ENCODE measurements at places on chromosomes 16 and 17. TPM values are rescaled to one million over a fixed set of nuclear protein-coding genes. Genes with fewer than 3 reads are reported as not detected.
A peak's percentile ranks its signal among the peaks of the same experiment; 100 is the strongest.

PRSS22 gene
- not detected for total RNA-seq

CNTROB gene
- total RNA-seq, result 13.7 TPM

GHDC gene
- total RNA-seq, result 94.3 TPM

MYH10 gene
- 378 TPM for total RNA-seq

TAT gene
- total RNA-seq, result 6.7 TPM

CCL13 gene
- total RNA-seq, result not detected

MLYCD gene
- total RNA-seq, result 13.4 TPM

RARA gene
- 77.3 TPM for total RNA-seq

ZFP90 gene
- total RNA-seq, result 11.8 TPM

ANKRD13B gene
- total RNA-seq, result 16.7 TPM

MT1F gene
- 9.8 TPM for total RNA-seq

GPR179 gene
- total RNA-seq, result not detected

DNA sequence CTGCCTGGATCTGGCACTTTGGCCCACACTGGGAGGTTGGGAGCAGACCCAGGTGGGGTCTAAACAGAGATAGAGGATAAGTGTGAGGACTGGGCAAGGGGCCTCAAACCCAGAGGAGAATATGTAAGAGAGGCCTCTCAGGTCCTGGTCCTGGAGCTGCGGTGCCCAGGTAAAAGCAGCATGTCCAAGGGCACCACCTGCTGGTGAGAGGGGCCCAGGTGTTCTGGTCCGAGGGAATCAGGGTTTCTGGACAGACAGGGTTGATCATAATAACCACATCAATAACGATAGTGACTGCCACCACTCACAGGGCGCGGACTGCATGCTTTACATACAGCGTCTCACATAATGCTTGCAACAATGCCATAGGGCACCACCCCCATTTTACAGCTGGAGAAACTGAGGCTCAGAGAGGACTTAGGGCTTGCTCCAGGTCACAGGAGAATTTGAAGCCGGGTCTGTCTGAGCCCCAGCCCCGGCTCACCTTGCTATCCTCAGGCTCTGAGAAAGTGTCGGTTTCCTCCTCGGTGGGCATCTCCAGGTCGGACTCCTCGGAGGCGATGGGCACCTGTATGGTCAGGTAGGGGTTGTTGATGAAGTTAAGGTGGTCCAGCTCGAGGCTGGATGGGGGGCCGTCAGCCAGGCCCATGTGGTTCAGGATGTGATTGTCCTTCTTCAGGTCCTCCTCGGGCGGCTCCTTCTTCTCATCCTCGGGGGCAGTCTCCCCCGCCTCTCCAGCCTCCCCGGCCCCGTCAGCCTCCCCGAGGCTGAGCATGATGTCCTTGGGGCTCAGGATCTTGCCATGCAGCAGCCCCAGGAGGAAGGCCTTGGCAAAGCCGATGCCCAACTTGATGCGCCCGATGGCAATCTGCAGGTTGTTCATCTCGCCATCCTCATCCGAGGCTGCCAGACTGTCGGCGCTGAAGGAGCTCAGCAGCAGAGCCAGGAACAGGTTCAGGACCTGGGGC is 19.1 kb upstream of the CD79B start:
- no peak overlapping the region for H3K4me3 ChIP-seq
- DNase-seq, result no peak
- no peak overlapping the region for H3K27ac ChIP-seq
- no peaks in the 10 kb centered on the region for H3K36me3 ChIP-seq
- H3K27me3 ChIP-seq, result no peaks in the 10 kb centered on the region
- H3K4me1 ChIP-seq, result no peaks in the 10 kb centered on the region

- no peak for DNase-seq
- peaks cover 22% of the 10 kb centered on the region for H3K4me1 ChIP-seq
- H3K4me3 ChIP-seq, result no peak overlapping the region
- H3K27ac ChIP-seq, result no peak overlapping the region
These were observed 3.3 kb upstream of the ZC3H7A start for GRCh38 chr16:11800382-11800718.

DNA sequence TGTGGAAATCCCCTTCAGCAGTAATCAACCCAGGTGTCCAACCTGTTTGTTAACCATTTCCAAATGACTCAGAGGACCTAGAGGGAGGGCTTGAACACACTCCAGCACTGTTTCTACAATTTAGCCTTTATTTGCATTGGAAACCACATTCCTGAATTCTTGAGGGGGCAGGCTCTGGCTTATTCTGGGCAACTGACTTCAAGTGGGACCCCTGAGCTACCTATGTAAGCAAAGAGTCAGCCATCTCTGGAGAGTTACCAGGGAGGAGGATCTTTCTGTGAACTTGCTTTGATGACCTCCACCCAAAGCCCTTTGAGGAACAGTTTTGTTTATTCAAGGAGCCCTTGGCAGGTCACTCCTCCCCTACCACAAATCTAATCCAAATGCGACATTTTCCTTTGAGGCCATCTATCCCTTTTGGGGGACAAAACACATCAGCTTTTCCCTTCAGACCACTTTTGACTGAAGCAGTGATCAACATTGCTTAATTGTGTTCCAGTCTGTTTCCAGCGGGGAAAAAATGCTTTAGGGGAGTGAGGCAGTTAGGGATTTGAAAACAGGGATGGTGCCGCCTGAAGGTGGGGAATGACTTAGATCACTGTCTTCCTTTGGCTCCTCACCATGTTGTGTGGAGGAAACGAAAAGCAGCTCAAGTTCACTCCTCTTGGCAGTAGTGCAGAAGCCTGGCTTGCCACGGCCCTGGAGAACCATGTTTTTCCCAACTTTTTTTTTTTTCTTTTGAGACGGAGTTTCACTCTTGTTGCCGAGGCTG is 46.2 kb downstream of the TUBD1 start:
- no peaks in the 10 kb centered on the region for H3K36me3 ChIP-seq
- H3K27me3 ChIP-seq, result no peaks in the 10 kb centered on the region
- DNase-seq, result no peak
- peak overlapping the region; percentile 66 for H3K27ac ChIP-seq

- H3K4me3 ChIP-seq, result no peak overlapping the region
- no peak overlapping the region for H3K27ac ChIP-seq
- no peaks in the 10 kb centered on the region for H3K4me1 ChIP-seq
These were observed 53.0 kb downstream of the ATP2C2 start for GRCh38 chr16:84421081-84421937.

DNA sequence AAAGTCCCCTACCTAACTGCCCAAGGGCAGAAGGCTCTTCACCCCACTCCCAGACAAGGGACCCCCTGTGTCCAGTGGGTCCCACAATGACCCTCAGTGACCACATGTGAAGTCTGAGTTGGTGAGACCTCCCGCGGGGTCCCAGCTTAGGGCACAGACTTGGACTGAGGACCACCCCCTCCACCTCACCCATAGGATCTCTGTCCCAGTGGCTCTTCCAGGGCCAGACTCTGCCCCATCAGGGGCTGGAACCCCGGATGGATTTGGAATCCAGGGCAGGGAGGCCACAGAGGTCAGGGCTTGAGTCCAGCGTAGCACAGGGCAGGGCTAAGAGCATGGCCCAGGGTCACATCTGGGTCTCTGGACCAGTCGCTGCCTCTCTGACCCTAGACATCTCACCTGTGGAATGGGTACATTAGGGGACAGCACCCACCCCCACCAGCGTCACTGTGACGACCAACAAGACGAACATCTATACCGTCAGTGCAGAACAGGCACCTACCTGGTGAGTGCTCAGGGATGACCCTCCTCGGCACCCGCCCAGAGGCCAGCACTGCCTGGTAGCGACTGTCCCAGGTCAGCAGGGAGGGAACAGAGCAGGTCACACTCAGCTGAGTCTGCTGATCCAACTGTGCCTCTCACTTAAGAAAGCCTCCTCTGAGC is 37.7 kb downstream of the TNFRSF13B start:
- no peak for DNase-seq
- H3K27ac ChIP-seq, result no peak overlapping the region
- no peak overlapping the region for H3K4me3 ChIP-seq
- H3K27me3 ChIP-seq, result no peaks in the 10 kb centered on the region

GRCh38 chr16:86374603-86375130 is 135.7 kb upstream of the FOXF1 start:
- DNase-seq, result no peak
- no peaks in the 10 kb centered on the region for H3K27me3 ChIP-seq
- no peaks in the 10 kb centered on the region for H3K4me1 ChIP-seq
- no peak overlapping the region for H3K4me3 ChIP-seq

GRCh38 chr17:62713086-62713881 is 85.8 kb downstream of the MRC2 start:
- no peak overlapping the region for H3K27ac ChIP-seq
- no peak overlapping the region for H3K4me3 ChIP-seq
- no peaks in the 10 kb centered on the region for H3K4me1 ChIP-seq
- DNase-seq, result no peak
- H3K27me3 ChIP-seq, result no peaks in the 10 kb centered on the region
- no peaks in the 10 kb centered on the region for H3K36me3 ChIP-seq

DNA sequence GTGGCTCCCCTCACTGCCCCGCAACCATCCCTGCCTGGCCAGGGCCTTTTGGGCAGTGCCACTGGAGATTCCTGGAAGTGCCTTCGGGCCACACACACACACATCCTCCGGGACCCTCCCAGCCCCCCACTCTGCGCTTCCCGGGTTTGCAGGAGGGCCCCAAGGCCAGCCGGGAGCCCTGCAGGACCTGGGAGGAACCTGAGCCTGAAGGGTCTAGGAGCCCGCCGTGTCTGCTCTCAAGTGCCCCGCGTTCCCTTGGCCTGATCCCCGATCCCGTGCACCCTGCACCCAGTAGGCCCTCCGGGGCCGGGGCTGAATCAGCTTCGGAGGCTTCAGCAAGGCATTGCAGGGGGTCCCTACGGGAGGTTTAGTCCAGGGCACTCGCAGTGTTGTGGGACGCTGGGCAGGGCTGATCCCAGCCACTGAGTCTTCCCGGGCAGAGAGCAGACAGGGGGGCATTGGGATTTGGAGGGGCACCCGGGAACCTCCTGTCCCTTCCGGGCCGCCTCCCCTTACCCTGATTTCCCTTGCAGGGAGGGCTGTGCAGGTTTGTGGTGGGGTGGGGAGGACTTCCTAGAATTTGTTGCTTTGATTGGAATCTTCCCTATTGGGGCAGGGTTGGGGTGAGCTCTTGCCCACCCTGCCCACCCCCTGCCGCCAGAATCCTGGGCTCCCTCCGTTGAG is 36.9 kb downstream of the TMEM235 start:
- H3K36me3 ChIP-seq, result no peaks in the 10 kb centered on the region
- no peaks in the 10 kb centered on the region for H3K4me1 ChIP-seq
- H3K27ac ChIP-seq, result no peak overlapping the region
- peaks cover 5% of the 10 kb centered on the region for H3K27me3 ChIP-seq
- no peak for DNase-seq
- H3K4me3 ChIP-seq, result no peak overlapping the region

DNA sequence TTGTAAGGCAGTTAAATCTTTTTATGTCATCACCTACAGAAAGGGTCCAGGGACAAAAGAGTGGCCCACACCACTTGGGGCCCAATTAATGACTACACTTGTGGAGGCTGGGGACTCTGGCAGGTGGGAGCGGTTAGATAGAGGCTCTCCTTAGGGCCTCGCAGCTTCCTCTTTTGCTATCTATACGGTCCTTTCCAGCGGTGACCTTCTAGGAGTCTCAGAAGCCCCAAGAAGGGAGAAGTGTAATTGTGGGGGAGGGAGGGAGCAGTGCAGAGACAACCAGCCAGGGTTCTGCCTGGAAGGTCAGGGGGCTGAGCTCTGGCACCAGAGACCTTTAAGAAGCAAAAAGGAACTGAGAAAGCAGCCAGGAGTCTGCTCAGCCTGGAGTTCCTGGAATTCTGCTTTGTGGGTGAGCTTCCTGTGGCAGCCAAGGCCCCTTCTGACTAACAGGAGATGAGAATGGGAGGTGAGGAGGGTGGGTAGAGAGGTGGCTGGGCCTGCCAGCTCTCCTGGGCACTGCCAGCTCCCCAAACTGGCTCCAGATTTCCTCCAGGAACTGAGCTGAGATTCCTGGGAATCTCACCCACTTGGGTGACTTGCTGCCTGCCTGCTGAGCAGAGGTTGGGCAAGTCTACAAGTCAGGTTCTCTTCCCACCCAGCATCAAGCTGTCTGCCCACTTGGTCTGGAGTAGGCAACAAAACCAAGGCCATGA is 16.3 kb upstream of the MAP3K14 start:
- no peaks in the 10 kb centered on the region for H3K36me3 ChIP-seq
- H3K27ac ChIP-seq, result no peak overlapping the region
- peak; percentile 56 for DNase-seq
- H3K4me3 ChIP-seq, result no peak overlapping the region

- no peaks in the 10 kb centered on the region for H3K36me3 ChIP-seq
- no peaks in the 10 kb centered on the region for H3K27me3 ChIP-seq
- H3K4me3 ChIP-seq, result no peak overlapping the region
- no peak overlapping the region for H3K27ac ChIP-seq
- no peak for DNase-seq
These were observed 4.0 kb downstream of the FBXO39 start for GRCh38 chr17:6780001-6780400.

DNA sequence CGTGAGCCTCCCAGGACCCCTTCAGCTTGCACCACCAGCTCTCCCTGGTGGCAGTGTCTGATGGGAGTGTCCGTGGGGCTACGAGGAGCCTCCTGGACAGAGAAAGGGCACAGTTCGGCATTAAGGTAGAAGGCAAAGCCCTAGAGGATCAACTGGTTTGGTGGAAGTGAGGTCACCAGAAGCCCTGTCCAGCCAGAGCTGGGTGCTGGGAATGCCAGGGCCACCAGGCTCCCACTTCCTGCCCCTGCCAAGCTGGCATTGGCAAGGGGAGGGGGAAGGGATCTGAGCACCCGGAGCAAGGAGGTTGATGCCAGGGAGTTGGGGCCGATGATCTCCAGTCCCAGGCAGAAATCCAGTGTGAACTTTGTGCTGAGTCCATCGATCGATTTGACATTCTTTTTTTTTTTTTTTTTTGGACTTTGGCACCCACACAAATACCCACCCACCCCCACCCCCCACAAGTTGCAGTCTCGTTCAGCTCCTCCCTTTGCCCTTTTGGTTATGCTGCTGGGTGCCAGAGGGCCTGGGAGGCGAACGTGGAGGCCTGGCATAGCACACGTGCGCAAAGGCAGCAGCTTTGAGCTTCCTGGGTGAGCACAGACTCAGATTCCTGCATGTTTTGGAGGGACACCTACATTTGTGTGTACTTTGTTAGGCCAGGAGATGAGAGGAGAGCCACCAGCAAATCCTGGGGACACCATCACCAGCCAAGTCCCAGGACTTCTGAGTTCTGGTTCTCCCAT is 2.1 kb downstream of the NHERF1 start:
- H3K4me1 ChIP-seq, result peaks cover 4% of the 10 kb centered on the region
- peak overlapping the region; percentile 85 for H3K27ac ChIP-seq

GRCh38 chr17:80024206-80024972 is 11.3 kb downstream of the TBC1D16 start:
- no peak overlapping the region for H3K27ac ChIP-seq
- H3K4me3 ChIP-seq, result peak overlapping the region; percentile 20
- no peaks in the 10 kb centered on the region for H3K36me3 ChIP-seq
- no peaks in the 10 kb centered on the region for H3K27me3 ChIP-seq
- H3K4me1 ChIP-seq, result peaks cover 7% of the 10 kb centered on the region

DNA sequence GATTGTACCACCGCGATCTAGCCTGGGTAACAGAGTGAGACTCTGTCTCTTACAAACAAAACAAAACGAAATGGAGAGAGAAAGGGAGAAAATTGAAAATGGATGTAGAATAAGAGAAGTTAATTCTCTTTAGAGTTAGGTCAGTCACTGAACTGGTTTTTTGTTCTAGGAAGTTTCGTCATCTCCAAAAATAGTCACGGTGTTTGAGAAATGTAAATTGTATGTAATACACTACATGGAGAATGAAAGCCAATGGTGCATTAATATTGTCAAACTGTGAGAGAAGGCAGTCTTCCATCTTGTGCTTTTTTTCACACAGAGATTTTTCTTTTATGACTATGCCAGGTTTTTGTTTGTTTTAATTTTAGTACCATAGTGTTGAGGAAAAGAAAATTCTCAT is 145.9 kb downstream of the BCAS3 start:
- H3K4me3 ChIP-seq, result no peak overlapping the region
- no peaks in the 10 kb centered on the region for H3K27me3 ChIP-seq
- no peaks in the 10 kb centered on the region for H3K36me3 ChIP-seq

- H3K27ac ChIP-seq, result no peak overlapping the region
- H3K4me3 ChIP-seq, result no peak overlapping the region
- no peaks in the 10 kb centered on the region for H3K36me3 ChIP-seq
- no peaks in the 10 kb centered on the region for H3K27me3 ChIP-seq
- DNase-seq, result no peak
These were observed 38.5 kb downstream of the SLC7A5 start for GRCh38 chr16:87830673-87831420.
